ENCODE measurements at places on chromosomes 3 and 15.

DNA sequence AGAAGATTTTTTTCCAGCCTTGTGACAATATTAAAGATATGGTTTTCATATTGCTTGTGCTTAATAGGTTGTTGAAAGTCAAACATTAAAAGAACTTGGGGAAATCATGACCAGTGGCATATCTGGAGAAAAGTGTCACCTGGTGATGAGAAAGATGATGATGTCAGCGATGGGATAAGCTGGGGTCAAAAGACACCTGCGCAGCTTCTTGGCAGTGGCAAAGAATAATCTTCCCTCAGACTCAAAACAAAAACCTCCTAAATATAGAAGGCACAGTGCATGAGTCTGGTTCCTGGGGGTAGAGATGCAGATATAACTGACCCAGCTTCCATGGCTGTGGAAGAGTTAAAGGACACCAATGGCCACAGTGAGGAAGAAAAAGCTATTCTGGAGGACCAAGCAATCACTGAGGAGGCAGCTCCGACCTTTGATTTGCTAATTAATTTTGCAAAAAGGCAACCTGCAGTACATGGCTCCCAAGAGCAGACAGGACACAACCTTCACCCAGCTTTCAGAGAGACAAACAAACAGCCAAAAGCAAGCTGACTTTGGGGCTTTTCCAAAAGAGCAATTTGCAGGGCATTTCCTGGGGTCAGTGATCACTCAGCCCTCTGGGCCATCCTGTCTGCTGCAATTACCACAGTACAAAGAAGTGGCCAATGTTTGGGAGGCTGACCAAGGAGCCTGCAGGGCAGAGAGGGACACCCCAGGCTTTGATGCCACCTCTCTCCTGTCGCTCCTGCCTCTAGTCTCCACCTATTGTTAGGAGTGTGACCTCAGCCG, 17.6 kb upstream of the SEMA5B start:
- DNase-seq = no peak

DNA sequence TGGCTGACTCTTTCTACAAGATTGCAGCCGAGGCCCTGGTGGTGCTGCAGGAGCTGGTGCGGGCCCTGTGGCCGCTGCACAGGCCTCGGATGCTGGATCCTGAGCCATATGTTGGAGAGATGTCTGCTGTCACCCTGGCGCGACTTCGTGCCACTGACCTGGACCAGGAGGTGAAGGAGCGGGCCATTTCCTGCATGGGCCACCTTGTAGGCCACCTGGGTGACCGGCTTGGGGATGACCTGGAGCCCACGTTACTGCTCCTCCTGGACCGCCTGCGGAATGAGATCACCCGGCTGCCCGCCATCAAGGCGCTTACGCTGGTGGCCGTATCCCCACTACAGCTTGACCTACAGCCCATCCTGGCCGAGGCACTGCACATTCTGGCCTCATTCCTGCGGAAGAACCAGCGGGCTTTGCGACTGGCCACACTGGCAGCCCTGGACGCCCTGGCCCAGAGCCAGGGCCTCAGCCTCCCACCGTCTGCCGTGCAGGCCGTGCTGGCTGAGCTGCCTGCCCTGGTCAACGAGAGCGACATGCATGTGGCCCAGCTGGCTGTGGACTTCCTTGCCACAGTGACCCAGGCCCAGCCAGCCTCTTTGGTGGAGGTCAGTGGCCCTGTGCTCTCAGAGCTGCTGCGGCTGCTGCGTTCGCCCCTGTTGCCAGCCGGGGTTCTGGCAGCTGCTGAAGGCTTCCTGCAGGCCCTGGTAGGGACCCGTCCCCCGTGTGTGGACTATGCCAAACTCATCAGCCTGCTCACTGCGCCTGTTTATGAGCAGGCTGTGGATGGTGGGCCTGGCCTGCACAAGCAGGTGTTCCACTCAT, 20.3 kb downstream of the CAND2 start:
- DNase-seq = no peak

- DNase-seq = no peak
Measured at GRCh38 chr15:89192766-89193165, 28.6 kb downstream of the RLBP1 start.

- no peak for DNase-seq
Measured at GRCh38 chr3:172002512-172003078, 36.8 kb upstream of the FNDC3B start.

DNA sequence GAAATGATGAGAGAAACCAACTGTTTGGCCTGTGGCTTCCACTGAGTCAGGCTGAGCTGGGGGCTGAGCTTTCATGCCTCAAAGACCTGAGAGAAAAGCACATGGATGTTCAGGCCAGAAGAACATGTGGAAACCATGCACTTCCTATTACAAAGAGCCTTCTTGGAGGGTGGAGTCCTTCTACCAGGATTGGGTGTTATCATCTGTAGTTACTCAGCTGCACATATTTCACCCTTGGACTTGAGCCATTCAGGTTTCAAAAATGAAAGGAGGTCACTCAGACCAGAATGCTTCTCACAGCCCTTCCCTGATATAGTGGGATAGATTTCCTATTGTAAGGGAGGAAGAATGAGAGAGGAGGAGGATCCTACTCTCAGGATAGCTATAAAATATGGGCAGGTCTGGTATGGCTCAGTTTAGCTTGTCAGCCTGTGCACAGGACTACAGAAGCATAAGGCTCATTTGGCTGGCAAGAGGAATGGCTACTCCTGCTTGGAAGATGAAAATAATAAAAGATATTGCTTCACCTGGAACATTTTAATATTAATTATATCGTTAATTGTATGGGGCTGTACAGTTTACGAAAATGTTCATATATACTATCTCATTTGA, 173.6 kb upstream of the TMC3 start:
- no peak for DNase-seq

GRCh38 chr15:53072077-53072476, 281.9 kb upstream of the ONECUT1 start:
- DNase-seq = no peak

DNA sequence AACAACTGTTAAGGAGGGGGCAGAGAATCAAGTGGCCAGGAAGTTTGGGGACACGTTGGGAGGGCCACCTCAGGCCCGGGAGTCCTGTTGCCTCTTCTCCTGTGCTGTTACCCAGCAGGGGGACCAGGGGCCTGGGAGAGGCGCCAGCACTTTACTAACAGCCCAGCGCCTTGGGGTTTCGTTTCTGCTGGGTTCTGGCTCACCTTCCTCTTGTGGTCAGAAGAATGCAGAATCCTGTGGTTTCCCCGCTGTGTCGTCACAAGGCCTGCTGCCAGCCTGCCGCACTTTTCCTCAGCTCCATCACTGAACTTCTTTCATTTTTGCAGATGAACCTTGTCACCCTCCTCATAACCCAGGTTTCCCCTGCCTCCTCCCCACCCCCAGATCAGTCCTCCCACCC, 67.7 kb downstream of the SLC30A4 start:
- DNase-seq = peak; percentile 78

DNA sequence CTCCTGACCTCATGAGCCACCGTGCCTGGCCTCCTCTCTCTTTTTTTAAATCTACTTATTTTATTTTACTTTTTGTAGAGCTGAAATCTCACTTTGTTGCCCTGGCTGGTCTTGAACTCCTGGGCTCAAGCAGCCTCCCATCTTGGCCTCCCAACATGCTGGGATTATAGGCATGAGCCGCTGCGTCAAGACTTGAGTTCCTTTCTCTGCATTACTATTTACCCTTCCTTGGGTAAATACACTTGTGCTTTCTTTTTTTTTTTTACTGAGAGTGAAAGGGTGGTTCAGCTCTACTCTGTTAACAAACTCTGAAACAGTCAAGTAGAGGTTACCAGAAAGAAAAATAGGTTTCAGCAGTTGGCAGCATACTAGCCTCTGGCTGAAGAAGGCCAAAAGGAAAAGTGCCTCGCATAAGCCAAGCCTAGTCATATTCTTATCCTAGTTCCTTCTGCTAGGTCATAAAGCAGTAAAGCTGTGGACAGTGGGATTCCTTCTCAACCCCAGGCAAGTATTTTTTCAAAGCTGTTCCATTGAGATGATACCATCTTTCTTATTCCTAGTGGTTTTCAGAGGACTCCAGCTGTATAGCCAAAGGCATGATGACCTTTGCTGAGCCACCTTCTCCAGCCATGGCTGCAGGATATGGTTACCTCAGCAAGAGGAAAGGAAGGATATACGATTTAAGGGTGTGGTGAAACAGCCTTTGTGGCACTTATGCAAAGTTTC, 135.1 kb downstream of the RBPMS2 start:
- DNase-seq = no peak

DNA sequence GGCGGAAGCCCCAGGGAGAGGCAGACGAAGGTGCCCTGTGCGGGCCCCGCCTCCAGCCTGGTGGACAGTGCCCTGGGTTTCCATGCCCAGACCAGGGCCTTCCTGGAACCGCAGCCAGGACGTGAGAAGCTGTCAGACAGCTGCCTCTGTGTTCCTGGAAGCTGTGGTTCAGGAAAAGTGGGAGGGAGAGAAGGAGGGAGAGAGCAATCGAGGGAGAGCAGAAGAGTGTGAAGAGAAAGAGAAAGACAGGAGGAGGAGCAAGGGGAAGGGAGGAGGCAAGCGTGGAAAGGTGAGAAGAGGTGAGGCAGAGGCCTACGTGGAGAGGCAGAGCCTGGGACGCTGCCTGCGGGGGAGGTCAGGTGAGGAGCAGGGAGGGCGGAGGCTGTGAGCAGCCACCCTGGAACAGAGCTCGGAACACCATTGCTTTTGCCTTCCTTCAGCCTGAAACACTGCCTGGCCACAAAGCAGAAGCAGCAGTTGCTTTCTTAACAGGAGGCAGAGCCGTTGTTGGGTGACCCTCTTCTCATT, 18.6 kb downstream of the ZDHHC19 start:
- no peak for DNase-seq

DNA sequence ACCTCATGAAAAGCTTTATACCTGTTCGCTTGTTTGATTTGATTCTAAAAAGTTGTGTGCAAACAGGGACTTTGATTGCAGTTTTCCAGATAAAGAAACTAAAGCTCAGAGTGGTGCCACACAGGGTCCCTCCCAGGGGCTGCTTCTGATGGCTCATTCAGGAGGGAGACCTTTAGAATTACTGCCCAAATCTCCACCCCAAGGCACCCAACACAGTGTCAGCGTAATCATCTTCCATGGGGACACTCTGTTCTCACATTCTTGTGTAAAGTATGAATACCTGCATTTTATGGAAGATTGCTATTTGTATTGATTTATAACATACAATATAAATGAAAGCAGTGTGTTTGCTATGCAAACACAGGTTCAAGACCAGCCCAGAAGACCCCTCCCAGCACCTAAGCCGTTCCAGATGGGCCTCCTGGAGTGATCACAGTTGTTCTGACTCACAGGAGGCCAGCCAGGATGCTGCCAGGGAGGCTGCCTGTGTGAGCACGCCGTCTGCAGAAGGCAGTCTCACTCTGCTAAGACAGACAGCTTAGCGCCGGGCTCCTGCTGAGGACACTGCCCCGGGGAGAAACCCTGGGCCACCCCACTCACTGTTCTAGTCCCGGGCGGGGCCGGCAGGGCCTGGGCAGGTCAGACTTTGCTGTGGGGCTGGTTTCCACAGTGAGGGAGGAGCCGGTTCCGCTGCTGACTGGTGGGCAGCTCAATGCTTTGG, 185.6 kb downstream of the FAM43A start:
- DNase-seq = no peak

DNA sequence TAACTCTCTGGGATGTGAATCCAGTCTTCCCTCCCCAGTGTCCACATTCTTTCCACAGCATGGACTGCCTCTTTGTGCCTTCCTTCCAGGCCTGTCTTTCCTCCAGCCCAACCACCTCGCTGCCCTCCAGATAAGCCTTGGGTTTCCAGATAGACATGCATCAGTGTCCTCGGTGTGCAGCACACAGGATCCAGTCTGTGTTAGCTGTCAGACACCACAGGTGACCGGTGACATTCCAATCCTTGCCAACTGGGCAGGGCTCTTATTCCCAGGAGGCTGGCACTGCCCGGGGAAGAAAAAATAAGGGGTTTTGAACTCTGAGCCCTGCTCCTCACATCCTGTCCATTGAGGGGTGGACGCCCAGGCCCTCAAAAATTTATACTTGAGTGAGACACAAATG, 6.0 kb upstream of the SLC6A1 start:
- DNase-seq = no peak

DNA sequence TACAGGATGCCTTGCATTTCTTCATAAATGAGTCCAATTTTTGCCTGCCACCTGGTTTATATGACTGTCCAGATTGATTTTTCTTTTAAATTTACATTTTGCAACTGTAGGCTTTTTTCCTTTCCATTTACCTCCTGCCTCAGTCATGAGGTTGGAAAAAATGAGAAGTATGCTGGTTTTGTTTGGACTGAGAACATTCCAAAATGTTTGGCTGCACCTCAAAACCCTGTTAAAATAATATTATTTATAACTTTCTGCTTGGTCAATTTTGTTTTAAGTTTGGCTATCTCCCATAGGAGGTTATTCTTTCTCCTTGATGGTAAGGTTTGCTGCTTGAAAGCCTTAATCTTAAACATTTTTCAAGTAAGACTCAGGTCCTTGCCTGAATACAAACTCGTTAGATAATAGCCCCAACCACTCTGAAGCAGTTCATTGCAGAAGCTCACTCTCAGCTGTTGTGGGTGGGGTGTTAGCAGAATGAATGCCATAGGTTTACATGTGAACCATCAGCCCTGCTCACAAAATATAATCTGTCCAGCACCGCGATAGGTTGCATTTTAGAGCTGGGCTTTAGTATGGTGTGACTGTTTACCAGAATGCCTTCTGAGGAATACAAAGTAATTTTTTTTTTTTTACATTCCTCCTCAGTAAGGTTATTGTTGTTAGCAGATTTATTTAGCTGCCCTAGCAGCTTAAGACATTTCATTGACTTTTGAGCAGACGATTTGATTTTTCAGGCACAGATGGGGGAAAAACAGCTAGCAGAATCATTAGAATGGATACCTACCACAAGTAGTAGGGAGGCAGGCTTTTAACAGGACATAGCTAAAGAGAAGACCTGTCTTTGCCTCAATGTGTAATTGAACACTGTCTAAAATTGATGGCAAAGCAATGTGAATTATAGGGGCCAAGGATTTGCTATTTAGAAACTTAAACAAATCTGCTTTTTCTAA, 630.8 kb upstream of the KCNMB2 start:
- no peak for DNase-seq

DNA sequence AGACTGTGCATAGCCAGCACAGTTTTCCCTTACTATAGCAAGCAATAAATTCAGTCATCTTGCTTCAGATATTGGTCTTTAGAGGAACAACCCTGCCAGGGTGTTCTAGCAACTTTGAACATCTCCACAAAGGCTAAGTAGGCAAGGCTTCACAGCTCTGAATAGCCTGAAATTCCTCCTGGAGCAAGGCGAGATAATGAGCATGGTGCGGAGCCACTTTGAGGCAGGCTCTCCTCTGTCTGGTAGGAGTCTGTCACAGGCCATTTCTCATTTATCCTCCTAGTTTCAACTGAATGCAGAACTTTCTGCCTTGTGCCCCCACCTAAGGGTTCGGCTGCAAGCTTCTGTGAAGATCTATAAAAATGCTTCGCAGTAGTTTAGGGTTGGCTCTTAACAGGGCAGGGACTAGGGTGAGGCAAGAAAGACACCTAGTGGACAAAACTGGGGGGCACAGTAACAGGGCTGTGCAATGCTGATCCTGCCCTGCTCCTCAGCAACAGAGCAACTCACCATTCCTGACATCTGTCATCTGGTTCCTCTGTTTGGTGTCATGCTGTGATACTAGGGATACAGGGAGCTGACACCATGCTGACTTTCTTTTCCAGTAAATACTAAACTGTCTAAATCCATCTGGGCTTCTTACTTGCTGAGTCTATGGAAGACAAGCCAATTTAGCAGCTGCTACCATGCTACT, 16.6 kb upstream of the EHHADH start:
- DNase-seq = no peak

- no peak for DNase-seq
Measured at GRCh38 chr3:151394611-151395010, 10.1 kb upstream of the P2RY12 start.

GRCh38 chr3:132352556-132353143, 35.4 kb downstream of the ACP3 start:
- peak; percentile 56 for DNase-seq
